Activated CD4-positive, alpha-beta T cell treated with anti-CD3 and anti-CD28 coated beads, Interleukin-2, amount 50 U/mL, for 1 hour (primary cell): ENCODE measurements at places on chromosomes 6 and 20.

DNA sequence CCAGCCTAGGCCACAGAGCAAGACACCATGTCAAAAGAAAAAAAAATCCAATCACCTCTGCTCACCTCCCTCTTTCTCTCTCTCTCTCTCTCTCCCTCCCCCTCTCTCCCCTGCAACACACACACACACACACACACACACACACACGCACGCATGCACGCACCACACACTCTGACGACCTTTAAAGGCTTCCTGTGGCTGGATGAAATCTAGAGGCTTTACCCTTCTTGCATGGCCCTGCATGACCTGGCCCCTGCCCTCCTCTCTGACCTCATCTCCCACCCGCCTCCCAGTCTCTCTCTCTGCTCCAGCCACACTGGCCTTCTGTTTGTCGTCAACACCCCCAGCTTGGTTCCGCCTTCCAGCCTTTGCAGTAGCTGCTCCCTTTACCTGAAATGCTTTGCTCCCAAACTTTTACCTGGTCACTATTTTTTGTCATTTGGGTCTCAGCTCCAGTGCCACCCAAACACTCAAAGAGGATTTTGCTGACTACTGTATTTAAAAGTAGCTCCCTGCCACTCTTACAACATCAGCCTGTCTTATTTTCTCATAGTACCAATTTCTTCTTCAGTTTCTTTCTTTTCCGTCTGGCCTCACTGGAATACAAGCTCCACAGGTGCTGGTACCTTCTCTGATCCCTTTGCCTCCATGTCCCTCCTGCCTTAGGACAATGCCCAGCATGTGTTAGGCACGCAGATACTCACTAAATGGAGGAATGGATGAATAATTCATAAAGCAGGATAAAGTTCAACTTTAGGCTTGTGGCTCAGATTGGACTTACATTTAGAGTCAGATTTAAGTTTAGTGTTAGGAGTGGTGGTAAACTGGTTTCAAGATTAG, 4.3 kb upstream of the LTA start:
- DNase-seq: no peak

- no peak for DNase-seq
Observed at GRCh38 chr6:150184850-150185731, 42.2 kb downstream of the PPP1R14C start.

- no peak for DNase-seq
Observed at GRCh38 chr20:3681931-3682781, at the start of gene ADAM33. Gene ADAM33, minus strand, starts transcription at chr20:3682010. Its CDS starts 6 bp downstream, at chr20:3682004.

DNA sequence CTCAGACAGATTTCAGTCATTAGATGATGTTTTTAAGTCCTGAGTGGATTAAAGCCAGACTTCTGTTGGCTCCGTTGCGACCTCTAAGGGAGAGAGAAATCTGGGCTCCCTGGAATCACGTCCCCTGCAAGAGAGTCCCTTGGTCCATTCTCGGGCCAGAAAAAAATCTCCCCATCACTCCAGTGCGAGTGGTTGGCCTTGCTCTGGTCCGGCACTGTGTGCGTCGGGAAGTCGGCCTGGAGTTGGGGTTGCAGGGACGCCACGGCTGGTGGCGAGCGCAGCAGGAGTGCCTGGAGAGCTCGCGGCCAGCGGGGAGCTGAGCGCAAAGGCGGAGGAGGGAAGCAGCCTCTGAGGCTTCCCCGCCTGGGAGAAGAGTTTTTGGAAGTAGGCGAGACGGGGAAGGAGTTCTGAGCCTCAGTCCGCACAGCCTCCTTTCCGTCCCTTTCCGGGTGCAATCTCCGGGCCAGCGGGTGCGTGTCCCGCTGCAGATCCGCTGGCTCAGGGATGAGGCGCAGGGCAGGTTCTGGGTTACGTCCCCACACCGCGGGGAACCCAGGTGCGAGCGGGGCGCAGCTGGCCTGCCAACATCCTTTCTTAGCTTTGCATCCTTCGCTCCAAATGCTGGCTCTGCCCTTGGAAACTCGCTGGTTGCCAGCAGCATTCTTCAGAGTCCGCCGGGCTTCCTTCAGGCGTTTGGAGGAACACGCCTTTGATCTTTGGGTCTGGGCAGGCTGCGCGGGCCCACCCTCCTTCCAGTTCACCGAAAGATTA, 6.8 kb downstream of the TCF21 start:
- DNase-seq: no peak

GRCh38 chr6:104789770-104790190, 69.9 kb downstream of the HACE1 start:
- DNase-seq: no peak

DNA sequence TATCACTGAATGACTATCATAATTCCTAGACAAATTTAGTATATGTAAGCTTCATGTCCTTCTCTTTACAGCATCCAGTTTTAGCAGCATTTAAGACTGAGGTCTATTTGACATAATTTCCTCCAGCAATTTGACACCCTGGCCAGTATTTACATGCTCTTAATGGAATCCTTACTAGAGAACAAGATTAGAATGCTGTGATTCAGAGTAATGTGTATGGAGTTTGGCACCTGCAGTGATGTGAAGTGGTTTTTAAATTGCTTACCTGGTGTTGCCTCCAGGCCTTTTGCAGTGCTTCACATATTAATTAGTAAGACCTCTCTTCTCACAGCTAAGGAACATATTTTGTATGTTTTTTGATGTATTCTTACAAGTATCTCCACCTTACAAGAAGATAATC, 9.8 kb downstream of the NKX2-4 start:
- DNase-seq: no peak

- DNase-seq: no peak
Observed at GRCh38 chr6:104541411-104541810, 318.3 kb downstream of the HACE1 start.

GRCh38 chr6:152170702-152171667, 363.5 kb downstream of the ESR1 start:
- DNase-seq: peak; percentile 37

GRCh38 chr6:100167585-100167984, 173.6 kb upstream of the MCHR2 start:
- DNase-seq: no peak

- no peak for DNase-seq
Observed at GRCh38 chr6:168804331-168804730, 363.3 kb downstream of the SMOC2 start.
